ENCODE measurements at places on chromosomes 13 and 19.
A peak's percentile ranks its signal among the peaks of the same experiment; 100 is the strongest.

GRCh38 chr19:16104722-16105121, 7.0 kb upstream of the RAB8A start:
- no peak for DNase-seq

- DNase-seq = no peak
Observed at GRCh38 chr19:46350758-46351159, 3.9 kb downstream of the PPP5C start.

DNA sequence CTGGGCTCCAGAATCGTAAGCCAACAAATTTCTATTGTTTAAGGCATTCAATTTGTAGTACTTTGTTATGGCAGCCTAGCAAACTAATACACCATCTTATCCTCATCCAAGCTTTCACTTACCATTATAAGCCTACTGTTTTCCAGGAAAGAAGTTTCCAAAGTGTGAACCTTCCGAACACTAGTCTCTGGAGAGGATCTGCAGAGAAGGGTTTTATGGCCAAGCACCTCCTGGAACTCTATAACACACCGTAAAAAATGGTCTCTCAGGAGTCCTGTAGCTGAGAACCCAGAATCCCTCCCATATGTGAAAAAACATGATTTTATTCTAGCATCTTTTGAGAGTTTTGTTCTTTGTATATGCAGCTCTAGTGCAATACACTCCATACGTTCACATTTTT, 142.1 kb downstream of the POSTN start:
- peak; percentile 7 for DNase-seq

- DNase-seq = no peak
Observed at GRCh38 chr13:95457294-95457693, 95.2 kb upstream of the CLDN10 start.

DNA sequence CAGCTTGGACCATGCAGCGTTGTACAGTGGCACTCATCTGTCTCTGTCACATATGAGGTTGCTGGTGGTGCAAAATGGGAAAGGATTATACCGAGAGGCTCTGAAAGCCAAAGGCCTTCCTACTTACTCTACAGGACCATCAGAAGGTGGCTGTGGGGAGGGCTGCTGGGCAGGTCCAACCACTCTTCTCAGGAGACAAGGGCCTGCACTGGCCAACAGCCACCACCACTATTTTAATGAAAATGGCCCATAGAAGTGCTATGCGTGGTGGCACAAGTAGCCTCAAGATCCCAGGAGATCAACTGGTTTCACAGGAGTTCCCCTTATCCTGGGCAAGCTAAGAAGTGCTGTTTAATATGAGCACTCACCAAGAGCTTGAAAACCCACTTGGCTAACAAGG, 52.3 kb downstream of the MRPL57 start:
- no peak for DNase-seq

DNA sequence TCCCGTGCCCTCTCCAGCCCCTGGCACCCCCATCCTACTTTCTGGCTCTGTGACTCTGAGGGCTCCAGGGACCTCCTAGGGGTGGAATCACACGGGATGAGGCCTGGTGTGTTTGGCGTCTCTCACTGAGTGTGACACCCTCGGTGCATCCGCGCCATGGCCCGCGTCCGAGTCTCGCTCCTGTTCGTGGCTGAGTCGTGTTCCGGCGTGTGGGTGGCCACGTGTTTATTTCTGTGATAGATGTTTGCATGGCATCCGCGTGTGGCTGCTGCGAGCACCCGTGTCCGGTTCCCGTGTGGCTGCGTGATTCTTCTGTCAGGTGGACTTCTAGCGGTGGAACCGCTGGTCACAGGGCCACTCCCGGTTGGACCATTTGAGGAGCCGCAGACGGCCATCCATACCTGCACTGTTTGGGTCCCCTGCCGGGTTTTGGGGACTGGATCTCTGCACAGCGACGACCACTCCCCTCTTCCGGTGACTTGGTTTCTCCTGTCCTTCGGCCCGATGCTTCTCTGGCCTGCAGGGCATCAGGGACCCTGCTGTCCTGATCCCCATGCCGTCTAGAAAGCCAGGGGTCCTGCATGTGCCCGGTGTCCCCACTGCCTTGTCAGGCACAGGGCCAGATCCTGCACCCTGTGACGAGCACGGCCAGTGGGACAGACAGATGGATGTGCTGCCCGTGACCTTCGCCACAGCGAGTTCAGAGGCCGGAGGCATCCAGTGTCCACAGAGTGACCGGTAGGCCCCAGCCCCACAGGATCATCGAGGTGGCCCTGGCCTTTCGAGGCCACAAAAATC, 8.5 kb downstream of the CSNK1G2 start:
- DNase-seq = no peak

- DNase-seq = peak; percentile 49
Observed at GRCh38 chr13:106517109-106517847, 18.2 kb downstream of the EFNB2 start.

DNA sequence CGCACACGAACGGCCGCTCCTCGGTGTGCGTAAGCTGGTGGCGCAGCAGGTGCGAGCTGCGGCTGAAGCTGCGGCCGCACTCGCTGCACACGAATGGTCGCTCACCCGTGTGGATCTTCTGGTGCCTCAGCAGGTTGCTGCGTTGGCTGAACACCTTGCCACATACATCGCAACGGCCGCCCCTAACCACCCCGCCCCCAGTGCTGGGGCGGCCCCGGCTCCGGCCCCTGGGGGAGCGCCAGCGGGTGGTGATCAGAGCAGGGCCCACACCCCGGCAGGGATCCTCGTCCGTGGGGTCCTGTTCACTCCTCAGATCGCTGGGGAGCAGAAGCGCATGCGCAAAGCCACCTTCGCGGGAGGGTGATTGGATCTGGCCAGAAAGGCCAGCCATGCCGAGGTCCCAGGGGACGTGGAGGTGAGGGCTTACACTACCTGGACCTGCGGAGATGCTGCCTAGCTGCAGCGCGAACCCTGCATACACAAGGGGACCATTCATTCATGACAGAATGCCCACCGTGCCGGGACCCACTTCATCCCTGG, 4.7 kb upstream of the UBE2M start:
- DNase-seq = no peak

DNA sequence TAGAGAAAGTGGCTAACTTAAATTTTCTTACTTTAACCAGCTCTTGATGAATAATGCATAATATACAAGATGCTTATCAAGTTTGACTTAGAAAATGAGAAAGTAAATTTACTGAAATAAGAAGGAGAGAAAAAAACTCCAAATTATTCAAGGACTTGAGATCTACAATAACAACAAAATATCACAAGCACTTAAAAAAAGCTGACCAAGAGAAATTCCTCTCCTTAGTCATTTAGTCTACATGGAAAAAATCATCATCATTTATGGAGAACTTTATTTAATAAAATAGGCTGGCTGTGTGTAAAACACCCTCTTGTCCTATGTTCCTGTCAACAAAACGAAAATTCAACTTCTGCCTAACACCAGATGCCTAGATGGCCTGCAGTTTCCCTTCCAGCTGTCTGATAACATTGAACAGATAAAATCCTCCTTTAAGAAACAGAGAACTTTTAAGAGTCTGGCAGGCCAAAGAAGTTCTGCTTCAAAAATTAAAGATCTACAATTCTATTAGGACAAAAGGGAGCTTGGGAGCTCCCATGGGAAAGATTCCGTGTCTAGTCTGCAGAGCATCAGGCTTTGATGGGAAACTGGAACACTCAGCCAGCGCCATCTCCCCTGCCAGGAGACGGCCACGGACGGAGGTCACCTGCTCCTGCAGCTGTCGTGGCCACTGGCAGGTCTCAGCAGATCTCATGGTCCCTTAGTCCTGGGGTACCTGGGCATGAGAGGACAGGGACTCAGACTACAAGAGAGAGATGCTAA, 37.9 kb upstream of the ATP11A start:
- no peak for DNase-seq

- peak; percentile 27 for DNase-seq
Observed at GRCh38 chr19:29845574-29846176, 33.9 kb downstream of the CCNE1 start.

DNA sequence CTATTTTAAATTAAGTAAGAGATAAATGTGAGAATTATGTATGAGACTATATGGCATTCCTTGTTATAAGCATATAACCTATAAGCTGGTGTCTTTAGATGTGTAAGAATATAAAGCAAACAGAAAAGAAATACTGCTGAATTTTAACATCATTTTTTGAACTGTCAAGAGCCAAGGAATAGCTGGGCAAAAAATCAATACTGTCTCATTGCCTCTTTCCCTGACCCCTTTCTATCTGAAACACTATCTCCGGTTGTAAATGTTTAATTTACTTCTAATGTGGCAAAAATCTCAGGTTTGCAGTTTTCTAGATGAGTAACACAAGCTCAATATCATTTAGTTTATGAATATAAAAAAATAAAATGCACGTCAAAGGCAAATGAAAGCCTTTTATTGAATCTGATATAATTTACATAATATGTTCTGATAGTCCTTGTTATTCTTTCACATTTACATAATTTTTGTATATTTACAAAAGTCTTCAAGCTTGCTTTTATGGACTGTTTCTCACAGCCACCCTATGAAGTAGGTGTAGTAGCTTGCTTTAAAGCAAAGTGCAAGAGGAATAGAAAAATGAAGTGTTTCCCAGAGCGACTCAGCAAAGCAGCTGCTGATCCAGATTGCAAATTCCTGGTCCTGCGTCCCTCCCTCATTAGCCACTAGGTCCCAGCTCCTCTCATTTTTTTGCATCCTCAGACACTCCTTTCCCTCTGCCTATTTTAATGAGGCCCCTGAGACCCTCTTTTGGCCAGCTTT, 188.2 kb upstream of the RFC3 start:
- DNase-seq = no peak
